ENCODE measurements at places on chromosomes 5 and 9.

GRCh38 chr5:179257176-179257682 lies 88.0 kb downstream of the ADAMTS2 start:
- DNase-seq, result no peak

DNA sequence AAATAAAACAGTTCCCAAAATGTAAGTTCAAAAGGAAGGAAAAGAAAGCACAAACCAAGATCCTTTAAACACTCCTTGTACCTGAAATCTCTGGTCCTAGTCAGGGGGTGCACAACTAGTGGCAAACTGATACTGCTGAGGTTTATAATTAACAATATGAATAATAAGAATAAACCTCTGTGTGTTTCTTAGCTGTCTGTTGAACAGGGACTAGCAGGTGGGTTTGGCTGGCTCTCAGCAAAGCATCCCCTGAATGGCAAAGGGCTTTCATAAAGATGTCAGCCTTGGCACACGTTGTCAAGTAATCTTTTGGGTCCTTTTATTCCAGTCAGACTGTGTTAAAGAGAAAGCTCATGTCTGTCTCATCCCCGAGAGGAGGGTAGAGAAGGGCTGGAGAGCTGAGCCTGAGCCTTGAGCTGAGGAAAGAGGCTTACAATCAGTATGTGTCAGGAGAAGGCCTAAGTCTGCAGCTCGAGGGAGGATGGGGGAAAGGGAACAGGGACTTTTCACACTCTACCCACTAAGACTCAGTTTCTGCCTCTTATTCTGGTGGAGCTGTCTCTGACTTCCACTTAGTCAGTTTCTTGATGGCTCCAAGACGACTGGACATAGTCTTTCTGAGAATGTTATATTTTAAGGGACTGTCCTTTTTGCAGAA lies 123.0 kb downstream of the GALNT10 start:
- DNase-seq, result no peak

GRCh38 chr5:111635916-111636570 lies 121.0 kb downstream of the NREP start:
- DNase-seq, result no peak

GRCh38 chr5:74196233-74196632 lies 444.3 kb downstream of the ENC1 start:
- DNase-seq, result no peak

DNA sequence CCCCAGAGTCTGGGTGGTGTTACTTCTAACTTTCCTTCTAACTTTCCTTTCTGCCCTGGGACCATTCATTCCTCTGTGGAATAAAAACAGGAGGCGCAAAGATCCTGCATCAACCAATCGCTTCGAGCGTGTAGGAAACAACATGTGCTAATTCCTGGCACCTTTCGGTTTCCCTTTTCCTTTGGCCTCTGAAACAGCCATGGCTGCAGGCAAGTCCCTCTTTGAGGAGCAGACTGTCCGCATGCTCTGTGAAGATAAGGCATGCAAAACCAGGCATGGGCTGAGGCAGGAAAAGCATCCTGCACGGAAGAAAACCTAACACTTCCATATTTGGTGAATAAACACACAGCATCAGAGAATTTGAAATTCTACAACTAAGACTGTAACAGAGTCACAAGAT lies 128.3 kb downstream of the HSD17B3 start:
- DNase-seq, result no peak

GRCh38 chr5:6572825-6573380 lies 59.9 kb downstream of the NSUN2 start:
- DNase-seq, result no peak

DNA sequence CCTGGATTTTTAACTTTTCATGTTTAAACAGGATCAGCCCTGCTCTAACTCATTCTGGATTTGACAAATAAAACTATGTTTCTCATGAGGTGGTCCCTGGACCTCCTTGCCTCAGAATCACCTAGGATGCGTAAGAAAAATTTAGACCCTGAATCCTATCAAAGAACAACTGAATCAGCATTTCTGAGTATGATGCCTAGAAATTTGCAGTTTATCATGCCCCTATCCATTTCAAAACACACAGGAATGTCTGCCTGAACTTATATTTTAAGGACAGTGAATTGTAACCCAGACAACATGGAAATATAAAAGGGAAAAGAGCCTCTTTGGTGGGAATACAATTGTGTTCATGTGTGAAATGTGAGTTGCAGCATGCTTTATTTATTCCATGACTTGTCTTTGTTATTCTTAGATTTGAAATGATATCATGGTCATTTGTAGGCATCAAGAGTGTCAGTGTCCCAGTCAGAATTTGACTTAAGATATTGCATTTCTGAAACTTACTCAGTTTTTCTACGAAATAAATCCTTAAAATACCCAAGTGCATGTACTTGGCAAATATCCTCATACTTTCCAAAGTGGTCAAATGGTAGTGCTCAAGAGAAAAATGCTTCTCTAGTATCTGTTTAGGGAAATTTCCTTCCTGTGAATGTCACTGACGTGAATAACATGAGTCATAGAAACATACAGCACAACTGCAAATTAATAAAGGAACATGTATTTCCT lies 144.3 kb downstream of the GIN1 start:
- DNase-seq, result no peak

- no peak for DNase-seq
Observed at GRCh38 chr9:37897665-37898064, 6.3 kb downstream of the SLC25A51 start.

DNA sequence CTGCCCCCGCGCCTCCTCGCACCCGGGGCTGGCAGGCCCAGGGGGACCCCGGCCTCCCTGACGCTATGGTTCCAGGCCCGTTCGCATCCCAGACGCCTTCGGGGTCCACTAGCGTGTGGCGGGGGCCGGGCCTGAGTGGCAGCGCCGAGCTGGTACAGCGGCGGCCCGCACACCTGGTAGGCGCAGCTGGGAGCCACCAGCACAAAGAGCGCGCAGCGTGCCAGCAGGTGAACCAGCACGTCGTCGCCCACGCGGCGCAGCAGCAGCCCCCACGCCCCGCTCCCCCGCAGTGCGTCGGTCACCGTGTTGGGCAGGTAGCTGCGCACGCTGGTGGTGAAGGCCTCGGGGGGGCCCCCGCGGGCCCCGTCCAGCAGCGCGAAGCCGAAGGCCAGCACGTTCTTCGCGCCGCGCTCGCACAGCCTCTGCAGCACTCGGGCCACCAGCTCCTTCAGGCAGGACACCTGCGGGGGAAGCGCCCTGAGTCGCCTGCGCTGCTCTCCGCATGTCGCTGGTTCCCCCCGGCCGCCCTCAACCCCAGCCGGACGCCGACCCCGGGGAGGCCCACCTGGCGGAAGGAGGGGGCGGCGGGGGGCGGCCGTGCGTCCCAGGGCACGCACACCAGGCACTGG lies 548 bp downstream of the TERT start:
- DNase-seq, result no peak

DNA sequence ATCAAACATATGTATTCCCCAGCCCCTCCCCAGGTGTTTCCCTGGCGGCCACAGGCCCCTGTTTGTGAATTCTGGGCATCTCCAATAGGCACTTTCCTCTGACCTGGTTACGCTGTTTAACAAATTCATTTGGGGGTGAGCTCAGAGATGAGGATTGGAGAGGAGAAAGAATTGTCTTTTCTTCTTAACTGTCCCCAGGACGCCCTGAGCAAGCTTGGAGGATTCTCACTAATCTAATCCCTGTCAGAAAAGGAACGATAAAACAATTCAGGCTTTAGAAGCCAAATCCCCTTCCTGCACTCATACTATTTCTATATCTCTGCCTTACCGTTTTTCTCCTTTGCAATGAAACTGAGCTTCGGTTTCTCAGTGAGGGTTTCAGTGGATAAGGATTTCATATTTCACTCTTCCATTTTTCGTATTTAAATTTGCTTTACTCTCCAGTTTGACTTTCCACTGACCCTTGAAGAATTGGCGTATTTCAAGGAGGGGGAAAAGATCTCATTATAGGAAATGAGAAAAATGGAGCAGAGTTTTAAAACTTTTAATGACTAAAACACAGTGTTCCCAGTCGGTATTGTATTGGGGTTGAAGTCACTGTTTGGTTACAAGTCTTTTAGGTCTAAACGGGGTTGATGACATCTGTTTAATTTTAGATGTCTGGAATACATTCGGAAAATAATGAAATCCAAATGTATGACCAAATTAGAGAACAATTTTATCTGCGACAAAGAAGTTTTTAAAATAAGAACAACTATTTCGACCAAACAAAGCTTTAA lies 180.1 kb downstream of the MACROH2A1 start:
- no peak for DNase-seq

GRCh38 chr9:7909537-7909936 lies 110.0 kb upstream of the DMAC1 start:
- DNase-seq, result no peak

- DNase-seq, result no peak
Observed at GRCh38 chr9:81893929-81894328, 34.3 kb upstream of the SPATA31D4 start.

DNA sequence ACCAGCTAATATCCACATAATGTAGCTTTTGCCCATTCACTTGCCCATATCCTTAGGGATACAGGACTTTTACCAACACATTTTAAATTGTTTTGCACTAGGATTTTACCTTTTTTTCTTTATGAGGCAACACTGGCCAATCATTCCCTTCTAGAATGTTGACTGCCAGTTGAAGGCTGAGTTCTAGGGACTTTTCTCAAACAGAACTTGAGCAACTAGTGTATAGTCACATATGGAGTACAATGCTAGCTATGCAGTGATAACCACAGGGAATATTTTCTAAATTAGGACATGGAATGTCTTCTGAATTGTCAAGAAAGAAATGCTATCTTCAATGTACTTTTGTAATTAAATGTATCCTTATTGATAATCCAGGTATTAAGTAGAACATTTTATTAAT lies 133.6 kb downstream of the OXCT1 start:
- no peak for DNase-seq

DNA sequence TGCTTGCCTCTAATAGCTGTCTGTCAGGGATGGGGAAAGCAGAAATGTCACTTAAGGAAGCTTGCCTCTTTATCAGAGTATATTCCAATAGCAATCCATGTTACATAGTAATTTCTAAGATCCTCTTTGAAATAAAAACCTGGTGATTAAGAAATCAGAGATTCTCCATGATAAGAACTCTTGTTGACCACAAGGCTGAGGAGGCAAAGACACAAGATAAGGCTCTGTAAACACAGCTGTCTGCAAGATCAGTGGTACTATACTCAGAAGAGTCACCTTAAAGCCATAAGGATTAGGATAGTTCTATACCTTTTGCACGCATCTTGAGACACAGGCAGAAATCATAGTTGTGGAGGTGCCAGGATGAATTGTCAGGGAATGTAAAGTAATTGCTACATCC lies 40.3 kb downstream of the HEXB start:
- DNase-seq, result no peak

- DNase-seq, result no peak
Observed at GRCh38 chr5:150658121-150658520, 2.9 kb upstream of the MYOZ3 start.

GRCh38 chr5:176679365-176680225 lies 32.3 kb downstream of the TSPAN17 start:
- no peak for DNase-seq

DNA sequence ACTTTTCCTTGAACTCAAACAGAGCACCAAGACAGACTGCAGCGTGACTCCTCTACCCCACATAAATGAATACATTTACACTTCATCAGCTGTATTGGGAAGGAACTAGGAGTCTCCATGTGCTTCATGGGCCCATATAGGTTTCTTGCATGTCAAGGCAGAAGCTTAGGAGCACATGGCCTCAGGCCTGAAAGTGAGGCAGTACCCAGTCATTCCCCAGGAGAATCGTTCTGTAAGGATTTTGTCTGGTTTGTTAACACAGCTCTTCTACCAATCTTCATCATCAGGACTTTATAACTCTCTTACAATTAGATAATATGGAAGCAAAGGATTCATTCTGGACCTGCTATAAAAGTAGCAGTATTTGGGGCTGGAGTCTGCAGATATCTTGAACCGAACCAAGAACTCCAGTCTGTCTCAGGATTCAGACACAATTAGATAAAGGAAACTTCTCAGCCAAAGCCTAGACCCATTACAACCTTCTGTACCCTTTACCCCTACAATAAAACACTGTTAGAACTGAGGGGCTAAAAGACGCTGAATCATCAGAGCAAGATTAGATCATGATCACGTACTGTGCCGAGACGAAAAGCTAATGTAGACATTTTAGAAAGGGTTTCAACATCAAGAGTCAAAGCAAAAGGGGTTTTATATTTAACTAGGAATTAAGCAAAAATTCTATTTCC lies 385.5 kb upstream of the SLC30A5 start:
- no peak for DNase-seq

GRCh38 chr5:111670826-111671492 lies 86.0 kb downstream of the NREP start:
- no peak for DNase-seq

GRCh38 chr5:16565118-16565517 lies 51.7 kb downstream of the RETREG1 start:
- no peak for DNase-seq

DNA sequence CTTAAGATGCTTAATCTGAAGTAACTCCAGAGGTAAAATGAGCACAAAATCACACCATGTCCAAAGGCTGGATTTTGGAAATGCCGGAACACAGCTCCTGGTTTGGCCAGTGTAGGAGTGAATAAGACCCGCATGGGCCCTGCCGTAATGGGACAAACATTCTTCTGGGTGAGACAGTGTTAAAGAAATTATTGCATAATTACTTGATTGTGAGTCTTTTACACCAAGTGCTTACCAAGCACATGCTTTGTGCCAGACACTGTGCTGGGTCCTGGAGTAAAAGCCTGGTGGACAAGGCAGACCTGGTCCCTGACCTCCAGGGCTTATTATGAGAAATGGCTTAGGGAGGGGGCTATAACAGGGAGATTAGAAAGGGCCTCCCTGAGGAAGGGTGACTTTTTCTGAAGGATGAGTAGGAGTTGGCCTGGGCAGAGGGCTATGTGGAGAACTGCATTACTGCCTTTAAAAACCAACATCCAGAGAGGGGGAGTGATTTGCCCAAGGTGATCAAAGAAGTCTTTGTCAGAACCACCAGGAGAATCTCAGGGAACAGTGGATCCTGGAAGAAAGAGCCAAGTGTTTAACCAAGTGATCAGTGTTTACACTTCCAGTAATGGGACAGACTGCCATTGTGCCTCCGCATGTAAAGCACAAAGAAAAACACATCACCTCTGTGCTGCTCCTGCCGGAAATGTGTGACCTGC lies 3.5 kb downstream of the PDE6A start:
- DNase-seq, result no peak

- no peak for DNase-seq
Observed at GRCh38 chr5:78893940-78894677, 91.0 kb downstream of the ARSB start.

GRCh38 chr5:101045689-101046088 lies 142.6 kb upstream of the ST8SIA4 start:
- peak; percentile 13 for DNase-seq

GRCh38 chr9:26975728-26976707 lies 19.8 kb downstream of the IFT74 start:
- peak; percentile 72 for DNase-seq

- DNase-seq, result no peak
Observed at GRCh38 chr5:169122951-169123350, 178.0 kb downstream of the SLIT3 start.

GRCh38 chr9:125747765-125748445 lies 732 bp downstream of the PBX3 start:
- peak; percentile 40 for DNase-seq
